ENCODE measurements at places on chromosomes 12 and 14.

DNA sequence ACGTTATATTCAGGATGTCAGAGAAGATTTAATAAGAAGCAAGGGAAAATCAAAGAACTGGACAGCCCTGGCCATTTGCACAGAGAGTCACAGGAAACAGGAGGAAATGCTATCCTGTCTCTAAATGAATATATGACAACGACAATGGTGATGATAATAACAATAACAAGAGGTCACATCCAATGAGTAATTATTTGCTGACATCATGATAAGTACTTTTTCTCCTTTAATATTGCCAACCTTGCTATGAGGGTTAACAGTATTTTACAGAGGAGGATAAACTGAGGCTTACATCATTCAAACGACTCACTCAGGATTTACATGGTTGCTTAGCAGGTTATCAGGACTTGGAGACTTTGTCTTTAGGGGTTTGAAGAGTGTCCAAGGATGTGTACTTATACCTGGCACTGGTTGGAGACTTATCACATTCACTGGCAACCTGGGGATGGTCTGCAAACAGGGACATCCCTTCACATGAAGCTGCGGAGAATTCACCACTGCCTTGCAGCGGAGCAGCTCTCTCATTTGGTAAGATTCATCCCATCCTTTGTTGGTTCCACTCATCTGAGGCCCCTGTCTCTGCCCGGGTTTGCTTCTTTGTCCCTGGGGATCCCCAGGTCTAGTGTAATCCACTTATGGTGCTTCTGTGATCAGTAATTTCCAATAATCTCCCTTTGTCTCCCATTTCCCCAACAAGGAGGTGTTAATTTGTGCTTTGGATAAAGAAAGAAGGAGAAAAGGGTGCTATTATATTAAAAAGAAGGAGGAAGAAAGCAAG is 637.8 kb downstream of the BCL11B start:
- DNase-seq, result no peak

- DNase-seq, result no peak
These were observed 36.4 kb upstream of the HNF1A start for GRCh38 chr12:120941846-120942405.

DNA sequence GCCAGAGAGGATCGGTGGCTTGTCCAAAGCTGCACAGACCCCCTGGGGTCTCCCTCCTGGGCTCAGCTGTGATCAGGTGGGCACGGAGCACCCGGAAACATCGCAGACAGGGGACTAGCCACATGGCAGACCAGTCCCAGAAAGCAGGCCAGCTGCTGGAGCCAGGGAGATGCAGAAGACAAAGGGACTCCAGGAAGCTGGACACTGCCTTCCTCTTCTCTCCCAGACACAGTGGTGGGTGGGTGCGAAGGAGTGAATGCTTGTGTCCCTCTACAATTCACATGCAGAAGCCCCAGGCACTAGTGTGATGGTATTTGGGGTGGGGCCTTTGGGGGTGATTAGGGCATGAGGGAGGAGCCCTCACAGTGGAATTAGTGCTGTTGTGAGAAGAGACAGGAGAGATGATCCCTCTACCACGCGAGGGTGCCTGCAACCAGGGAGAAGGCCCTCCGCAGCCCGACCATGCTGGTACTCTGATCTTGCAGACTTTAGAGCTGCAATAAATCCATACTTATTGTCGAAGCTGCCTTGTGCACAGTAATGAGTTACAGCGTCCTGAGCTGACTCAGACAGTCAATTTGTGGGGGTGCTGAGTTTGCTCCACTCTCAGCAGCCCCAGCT is 95.2 kb downstream of the CALM1 start:
- no peak for DNase-seq

DNA sequence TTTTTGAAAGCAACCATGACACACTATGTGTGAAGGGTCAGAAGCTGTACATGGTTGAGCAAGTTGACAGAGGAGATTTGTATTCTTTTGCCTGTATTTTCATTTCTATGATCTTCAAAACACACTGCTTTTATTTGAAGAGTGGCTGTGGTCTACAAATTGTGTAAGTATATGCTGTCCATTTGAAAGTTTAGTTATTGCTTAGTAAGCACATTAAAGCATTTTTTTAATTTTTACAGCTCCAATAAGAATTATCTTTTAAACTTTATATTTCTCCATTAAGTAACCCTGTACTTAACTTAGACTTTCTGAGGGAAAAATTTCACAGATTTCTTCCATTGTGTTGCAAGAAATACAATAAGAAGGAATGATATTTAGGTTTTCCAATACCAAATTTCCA is 915.2 kb downstream of the SLC6A15 start:
- no peak for DNase-seq

- no peak for DNase-seq
These were observed 11.9 kb downstream of the LALBA start for GRCh38 chr12:48557919-48558318.

GRCh38 chr12:89731614-89732013 is 23.0 kb upstream of the ATP2B1 start:
- DNase-seq, result peak; percentile 18

DNA sequence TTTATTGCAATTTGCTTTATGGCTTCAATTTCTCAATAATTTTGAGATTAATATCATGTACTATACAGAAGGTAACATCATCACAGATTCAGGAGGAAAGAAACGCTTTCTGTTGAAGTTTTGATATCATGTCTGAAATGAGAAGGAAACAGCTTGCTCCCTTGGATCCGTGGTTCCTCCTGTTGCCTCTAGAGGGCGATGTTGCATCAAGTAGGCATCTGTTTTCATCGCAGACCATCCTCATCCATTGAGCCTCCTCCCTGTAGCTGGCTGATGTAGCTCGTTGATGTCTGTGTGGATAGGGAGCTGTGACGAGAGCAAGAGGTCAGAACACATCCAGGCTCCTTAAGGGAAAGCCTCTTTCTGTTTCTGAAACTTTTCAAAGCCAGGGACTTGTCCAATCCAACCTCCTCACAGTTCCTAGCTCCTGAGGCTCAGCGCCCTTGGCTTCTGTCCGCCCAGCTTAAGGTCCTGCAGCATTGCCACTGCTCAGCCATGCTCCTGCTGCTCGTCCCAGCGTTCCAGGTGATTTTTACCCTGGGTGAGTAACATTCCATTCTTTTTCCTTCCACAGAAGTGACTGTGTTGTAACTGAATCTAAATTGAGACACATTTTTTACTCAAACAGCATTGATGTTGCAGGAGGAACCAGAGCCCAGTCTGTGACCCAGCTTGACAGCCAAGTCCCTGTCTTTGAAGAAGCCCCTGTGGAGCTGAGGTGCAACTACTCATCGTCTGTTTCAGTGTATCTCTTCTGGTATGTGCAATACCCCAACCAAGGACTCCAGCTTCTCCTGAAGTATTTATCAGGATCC is 304.8 kb upstream of the OR4E1 start:
- DNase-seq, result peak; percentile 21

DNA sequence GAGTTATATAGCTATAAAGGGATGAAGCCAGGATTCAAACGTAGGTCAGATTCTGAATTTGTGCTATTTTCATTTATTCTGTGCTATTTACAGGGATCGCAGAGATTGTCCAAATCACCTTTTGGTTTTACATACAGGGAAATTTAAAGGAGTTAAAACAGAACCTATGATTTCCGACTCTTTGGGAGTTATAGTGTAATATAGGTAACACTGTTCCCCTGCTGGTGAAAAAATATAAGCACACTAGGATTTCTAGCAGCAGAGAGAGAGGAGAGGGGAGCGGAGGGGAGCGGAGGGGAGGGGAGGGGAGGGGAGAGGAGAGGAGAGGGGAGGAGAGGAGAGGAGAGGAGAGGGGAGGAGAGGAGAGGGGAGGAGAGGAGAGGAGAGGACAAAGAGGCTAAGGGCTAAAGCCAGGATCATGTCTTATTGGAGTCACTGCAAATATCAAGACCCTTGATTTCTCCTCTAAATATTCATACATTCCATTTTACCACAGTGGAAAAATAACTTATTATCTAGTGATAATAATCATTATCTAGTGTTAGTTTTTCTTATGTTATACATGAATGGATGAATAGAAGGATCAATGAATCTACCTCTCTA is 46.2 kb upstream of the KCNH5 start:
- DNase-seq, result no peak

DNA sequence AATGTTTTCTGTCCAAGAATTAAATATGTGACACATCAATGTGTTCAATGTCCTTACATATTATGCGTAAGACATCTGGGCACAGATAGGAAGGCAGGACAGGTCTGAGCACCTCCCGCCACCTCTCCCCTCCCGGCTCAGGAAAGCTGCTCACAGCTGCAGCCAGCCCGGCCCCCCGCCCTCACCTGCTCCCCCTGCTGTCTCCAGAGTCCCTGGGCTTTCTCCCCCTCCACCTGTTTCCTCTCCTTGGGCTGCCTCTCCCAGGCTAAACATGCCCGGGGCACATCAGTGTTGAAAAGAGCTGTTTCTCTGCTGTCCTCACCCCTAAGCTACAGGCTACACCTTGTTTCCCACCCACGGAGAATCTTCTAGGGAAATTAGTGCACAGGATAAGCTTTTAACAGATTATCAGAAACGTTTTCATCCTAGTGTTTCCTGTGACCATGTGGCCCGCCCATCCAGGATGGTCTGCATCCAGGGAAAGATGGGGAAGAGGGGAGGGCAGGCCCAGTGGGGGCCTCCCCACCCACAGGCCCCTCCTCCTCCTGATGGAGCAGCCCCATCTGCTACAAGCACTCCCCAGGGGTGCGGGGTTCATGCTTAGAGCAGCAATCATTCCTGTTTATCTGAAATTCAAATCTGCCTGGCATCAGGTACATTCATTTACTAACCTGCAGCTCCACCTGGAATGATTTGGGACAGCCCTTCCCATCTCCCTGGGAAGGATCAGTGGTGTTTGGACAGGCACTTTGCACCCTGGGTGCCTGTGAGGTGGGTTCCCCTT is 273.8 kb upstream of the SFSWAP start:
- DNase-seq, result no peak

- DNase-seq, result peak; percentile 19
These were observed 43.1 kb downstream of the SOX5 start for GRCh38 chr12:23906329-23906728.
